GF-D8 (cell line): ENCODE measurements at places on chromosomes 1 and 21.

DNA sequence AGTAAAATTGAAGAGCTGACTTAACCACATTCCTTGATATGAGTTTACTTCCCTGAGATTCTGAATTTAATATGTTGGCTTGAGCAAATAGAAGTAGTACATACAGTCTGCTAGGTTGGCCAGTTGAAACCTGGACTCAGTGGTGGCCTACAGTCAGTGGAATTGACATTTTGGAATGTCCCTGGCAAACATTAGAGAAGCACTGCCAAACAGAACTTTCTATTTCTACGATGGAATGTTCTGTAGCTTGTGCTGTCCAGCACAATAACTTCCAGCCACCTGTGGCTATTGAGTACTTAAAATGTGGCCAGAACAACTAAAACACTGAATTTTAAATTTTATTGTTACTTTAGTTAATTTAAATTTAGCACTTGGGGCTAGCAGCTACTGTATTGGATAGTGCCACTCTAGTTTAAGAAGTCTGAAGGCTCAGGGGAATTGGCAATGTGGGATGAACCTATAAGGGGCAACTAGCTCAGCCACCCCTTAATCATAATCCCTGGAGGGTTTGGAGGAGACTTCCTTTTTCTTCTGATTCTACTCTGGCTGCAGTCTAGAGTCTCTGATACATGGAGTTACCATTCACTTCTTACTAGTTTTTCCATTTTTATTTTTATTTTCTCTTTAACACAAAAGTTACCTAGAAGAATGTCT is 10.3 kb upstream of the TEDDM1 start:
- DNase-seq: no peak

GRCh38 chr1:104868794-104869193 is 1119.1 kb downstream of the AMY1C start:
- no peak for DNase-seq

GRCh38 chr1:164575356-164575886 is 16.4 kb downstream of the PBX1 start:
- DNase-seq: no peak

DNA sequence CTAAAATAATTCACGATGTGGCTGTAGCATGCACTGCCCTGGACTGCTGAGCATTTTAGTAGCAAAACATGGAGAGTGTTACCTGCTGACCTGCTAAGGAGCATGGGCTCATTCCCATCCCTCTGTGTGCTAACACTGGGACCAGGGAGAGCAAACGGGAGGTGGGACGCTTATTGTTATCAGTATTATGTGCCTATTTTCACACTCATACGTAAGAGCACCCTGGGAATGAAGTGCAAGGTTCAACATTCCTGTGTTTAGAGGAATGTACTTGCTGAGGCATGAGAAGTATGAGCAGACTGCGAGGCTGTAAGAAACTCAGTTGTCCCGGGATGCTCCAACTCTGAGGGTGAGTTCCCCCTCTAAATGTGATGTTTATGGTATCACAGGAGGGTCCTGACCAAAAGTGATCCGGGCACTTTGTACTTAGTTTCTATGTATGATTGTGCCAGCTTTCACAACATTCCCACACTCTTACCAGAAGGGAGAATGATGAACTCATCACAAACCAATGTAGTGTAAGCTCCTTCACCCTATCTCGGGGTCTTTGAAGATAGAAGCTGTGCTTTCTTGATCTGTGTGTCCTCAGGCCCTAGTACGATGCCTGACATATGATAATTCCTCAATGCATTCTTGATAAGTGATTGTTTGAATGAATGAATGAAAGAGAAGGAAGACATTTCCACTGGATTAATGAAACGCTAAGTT is 164.8 kb downstream of the KCNJ6 start:
- no peak for DNase-seq

- no peak for DNase-seq
Measured at GRCh38 chr1:224262373-224263054, 67.5 kb downstream of the NVL start.

DNA sequence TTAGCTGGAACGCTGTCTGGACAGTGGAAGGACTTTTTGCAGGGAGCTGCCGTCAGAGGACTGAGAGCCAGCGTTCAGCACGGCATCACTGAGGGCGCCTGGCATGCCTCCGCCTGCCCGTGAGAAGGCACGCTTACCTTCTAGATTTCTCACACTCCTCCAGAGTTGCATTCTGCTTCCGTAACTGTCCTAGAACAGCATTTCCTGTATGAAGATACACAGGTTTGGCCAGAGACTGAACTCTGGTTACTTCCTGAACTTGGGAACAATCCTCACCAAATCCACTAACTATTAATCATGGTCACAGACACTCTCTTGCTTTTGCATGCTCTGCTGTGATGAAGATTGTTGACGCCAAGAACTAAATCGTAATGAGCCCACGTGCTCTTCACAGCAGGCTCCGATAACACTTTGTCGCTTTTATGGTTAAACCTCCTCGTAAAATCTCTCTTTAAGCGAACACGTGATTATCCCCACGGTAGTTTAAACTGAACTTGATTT is 93.5 kb downstream of the KIF26B start:
- DNase-seq: no peak

DNA sequence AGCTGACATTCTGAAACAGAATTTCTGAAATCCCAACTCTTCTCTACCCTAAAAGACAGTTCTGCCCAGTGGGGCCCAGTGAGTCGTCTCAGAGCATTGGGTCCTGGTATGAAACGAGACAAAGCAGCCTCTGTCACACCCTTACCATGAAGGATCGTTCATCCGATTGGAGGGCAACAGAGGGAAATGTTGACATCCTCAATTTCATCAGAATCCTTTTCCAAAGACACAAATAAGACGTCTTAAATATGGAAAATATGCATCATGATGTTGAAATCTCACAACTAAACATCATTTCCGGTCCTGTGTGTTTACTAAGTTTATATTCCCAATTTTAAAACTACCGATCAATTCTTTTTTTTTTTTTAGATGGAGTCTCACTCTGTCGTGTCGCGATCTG is 112.1 kb upstream of the SLC45A1 start:
- DNase-seq: no peak

- peak; percentile 79 for DNase-seq
Measured at GRCh38 chr1:175514387-175514953, 228.9 kb downstream of the TNR start.

DNA sequence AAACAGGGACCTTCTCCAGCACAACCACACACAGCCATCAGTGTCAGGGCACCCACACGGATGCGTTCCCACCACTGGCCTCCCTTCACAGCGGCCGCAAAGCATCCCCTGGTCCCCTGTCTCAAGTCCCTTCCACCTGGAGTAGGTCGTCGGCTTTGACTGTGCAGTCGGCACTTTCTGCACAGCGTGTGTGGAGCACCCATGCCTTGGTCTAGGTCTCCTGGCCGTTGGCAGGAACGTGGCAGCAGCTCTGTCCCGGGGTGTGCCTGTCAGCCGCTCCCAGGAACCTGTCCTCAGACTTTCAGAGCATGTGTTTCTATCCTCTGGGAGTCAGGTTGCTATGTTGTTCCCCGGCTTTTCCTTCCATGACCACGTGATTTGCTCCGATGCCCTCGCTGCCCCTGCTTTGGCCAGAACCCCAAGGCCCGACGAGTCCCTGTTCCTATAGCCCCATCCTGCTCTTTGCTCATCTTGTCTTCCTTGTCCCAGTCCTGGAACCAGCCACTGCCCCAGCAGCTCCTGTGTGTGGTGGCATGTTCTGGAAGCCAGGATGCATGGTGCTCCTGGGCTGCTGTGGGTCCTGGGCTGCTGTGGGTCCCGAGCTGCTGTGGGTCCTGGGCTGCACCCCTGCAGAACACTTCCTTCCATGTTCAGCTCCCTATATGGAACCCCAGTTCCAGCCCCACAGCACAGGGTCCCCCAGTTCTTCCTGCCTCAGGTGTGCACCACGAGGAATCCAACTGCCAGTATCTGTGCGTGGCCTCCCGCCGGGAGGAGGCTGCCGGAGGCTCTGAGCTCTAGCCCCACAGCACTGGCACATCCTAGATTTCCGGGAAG is 84.2 kb upstream of the COL6A1 start:
- DNase-seq: no peak

DNA sequence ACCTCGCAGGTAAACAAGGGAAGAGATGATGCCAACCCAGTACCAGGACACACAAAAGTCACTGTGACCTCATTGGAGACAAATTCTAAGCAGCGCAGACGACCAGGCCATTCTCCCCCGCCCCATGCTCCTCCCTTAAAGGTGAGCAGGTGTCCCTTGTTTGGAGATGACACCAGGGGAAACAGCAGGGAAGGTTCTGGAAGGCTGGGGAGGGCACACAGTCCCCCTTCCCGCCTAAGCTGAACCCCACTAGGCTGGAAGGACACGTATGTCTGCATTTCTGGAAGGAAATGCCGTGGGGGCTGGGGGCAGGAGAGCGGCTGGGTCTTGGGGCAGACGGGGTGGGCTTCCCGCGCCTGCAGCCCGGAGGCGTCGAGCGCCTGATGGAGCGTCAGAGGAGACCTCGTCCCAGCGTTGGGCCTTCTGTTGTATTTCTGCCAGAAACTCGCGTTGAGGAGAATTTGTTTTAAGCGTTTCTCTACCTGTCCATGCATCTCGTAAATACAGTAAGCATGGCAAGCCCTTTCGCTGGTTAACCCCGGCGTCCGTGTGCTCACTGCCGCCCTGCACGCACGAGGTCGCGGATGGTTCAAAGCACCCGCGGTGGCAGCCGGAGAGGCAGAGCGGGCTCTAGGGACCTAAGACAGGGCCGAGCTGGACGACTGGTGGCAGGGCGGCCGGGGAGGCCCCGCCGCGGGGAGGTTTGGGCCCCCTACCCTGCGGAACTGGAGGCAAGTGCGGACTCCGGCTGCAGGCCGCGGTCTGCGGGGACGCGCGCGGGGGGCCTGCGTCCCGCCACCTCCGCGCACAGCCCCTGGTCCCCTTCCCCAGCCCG is 1.2 kb upstream of the LHX4 start:
- no peak for DNase-seq

DNA sequence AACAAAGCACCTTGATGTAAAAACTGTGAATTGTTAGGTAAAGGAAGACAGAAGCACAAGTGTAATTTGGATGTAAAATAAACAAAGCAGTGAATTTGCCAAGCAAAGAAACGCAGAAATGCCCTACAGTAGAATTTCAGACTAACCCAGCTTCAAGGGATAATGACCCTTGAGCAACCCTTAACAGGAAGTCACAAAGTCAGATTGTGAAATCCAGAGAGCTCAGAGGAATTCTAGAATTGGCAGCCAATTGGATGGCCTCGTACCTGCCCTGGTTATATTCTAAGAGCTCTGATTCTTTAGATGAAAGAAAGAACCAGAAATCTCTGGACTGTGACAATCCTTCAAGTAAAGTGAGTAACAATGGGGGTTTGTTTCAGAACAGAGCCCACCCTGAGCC is 152.7 kb upstream of the CHRM3 start:
- DNase-seq: no peak

- no peak for DNase-seq
Measured at GRCh38 chr1:85411567-85412305, 53.2 kb downstream of the DDAH1 start.

GRCh38 chr21:40902299-40902698 is 55.3 kb upstream of the DSCAM start:
- no peak for DNase-seq

DNA sequence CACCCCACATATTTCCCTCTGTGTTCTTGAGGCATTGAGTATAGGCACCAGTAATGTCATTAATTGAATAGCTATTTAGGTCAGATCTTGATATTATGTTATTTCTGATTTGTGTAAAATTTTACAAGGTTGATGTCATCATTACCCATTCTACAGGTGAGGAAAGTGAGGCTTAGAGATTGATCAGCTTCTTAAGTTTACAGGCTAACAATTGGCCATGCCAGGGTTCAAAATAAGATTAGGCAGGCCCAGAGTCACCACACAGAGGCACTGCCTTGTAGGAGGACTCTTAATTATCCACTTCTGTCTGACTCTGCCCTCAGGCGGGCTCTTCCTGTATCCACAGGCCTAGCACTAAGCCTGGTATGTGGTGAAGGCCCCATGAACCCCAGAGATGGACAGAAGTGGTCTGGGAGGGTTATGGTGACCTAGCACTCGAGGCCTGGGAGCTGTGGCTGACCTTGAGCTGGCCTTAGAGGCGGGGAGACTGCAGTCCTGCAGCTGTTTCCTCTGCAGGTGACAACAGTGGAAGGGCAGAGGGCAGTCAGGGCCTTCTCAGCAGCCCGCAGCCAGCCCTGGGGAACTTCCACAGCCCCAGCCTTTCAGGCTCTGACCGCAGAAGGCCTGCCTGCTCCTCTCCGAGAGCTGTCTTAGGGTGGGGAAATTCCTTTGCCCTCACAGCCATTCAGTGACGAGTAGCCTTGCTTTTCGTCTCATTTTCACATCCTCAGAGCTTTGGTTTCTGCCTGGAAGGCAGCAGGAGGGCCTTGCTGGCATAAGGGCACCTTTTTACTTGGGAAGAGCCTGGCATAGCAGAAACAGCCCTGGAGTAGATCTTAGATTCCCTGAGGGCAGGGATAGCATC is 12.2 kb downstream of the ZDHHC18 start:
- peak; percentile 14 for DNase-seq

DNA sequence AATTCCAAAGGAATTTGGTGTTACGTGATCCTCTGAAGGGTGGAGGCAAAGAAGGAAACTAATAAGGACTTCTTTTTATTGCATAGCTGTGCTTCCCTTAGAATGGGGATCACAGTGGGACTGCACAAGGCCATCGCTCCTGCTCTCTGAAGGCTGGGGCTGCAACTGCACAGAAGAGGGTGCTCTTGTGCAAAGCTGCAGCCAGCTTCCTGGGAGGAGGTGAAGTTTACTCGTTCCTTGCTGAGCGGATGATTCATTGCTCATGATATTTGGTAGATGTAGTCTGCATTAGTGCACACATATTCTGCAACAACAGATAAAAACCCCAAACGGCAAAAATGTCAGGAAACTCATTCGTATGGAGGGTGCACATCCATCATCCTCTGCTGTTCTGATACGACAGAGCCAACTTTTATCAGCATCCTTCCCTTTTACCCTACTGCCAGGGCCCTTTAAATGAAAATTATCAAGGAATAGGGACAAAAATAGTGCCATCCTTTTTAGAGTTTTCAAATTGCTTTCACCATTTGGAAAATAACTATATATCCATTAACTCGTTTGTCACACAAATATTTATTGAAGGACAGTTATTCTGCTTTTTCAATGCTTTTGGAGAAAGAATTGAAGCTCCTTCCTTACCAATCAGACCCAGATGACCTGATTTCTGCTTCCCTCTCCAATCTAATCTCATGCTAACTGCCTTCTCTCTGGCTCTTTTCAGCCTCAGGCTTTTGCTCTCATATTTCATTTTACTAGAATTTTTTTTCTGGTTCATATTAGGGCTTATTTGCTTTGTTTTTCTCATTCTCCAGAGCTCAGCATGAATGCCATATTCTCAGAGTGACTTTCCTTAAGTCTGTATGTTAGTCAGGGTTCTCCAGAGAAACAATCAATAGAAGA is 263.6 kb downstream of the DUSP10 start:
- DNase-seq: no peak

GRCh38 chr1:87197641-87198040 is 131.0 kb upstream of the LMO4 start:
- DNase-seq: no peak

- no peak for DNase-seq
Measured at GRCh38 chr1:27600498-27601175, 3.3 kb downstream of the AHDC1 start.

DNA sequence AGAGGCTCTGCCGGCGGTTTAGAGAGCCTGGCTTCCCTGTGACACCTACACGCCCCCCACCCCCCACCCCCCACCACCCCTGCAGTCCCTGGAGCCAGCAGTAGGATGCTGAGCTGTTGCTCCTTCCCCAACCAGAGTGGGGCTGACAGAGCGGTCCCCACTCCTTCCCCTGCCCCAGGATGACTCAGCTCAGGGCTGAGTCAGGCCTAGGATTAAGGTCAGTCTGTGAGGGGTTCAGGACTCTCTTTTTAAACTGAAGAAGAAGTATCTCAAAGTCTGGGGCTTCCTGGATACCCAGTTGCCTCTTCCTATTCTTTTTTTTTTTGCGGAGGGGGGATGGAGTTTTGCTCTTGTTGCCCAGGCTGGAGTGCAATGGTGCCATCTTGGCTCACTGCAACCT is 19.1 kb downstream of the DMBX1 start:
- no peak for DNase-seq
